Frontal cortex (tissue), 4 donors: ENCODE measurements at places on chromosomes 2 and 18. TPM values are rescaled to one million over a fixed set of nuclear protein-coding genes. Genes with fewer than 3 reads are reported as not detected.

Gene FSIP2
- 2.0 TPM for total RNA-seq

Gene RPRM
- total RNA-seq = 154 TPM

Gene LRP1B
- total RNA-seq = 84.0 TPM

Gene ARHGAP25
- total RNA-seq = 1.2 TPM

Gene CDK15
- total RNA-seq = 0.82 TPM

Gene COL4A4
- total RNA-seq = 0.41 TPM

Gene TP53I3
- 15.5 TPM for total RNA-seq

Gene BOK
- 20.8 TPM for total RNA-seq

Gene RDH14
- 25.7 TPM for total RNA-seq

Gene SPATA3
- not detected for total RNA-seq

Gene PCARE
- not detected for total RNA-seq

Gene FBLN7
- 0.41 TPM for total RNA-seq

Gene C2orf80
- 38.3 TPM for total RNA-seq

Gene CD8A
- 1.2 TPM for total RNA-seq

Gene NT5C1B
- total RNA-seq = not detected

Gene RAPGEF4
- total RNA-seq = 23.6 TPM
